T-helper 2 cell treated with Interferon-gamma antibody and Interleukin-4, amounts not matched to agents 5 μg/mL and 100 μg/mL, for 36 hours (primary cell): ENCODE measurements at places on chromosomes 6 and 20.

GRCh38 chr6:31079656-31080261 is 32.6 kb downstream of the C6orf15 start:
- no peaks in the 10 kb centered on the region for H3K36me3 ChIP-seq
- peaks cover 18% of the 10 kb centered on the region for H3K27me3 ChIP-seq
- peak; percentile 49 for DNase-seq
- H3K4me3 ChIP-seq, result peak overlapping the region; percentile 26
- H3K27ac ChIP-seq, result no peak overlapping the region

DNA sequence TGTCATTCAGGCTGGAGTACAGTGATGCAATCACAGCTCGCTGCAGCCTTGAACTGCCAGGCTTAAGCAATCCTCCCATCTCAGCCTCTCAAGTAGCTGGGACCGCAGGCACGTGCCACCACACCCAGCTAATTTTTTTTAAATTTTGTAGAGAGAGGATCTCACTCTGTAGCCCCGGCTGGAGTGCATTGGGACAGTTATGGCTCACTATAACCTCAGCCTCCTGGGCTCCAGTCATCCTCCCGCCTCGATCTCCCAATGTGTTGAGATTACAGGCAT is 86.5 kb downstream of the SERAC1 start:
- peaks cover 11% of the 10 kb centered on the region for H3K4me1 ChIP-seq
- peaks cover 59% of the 10 kb centered on the region for H3K36me3 ChIP-seq
- no peaks in the 10 kb centered on the region for H3K27me3 ChIP-seq
- no peak overlapping the region for H3K4me3 ChIP-seq

GRCh38 chr6:33909737-33910136 is 105.9 kb upstream of the MLN start:
- H3K4me3 ChIP-seq, result no peak overlapping the region
- no peak for DNase-seq
- no peaks in the 10 kb centered on the region for H3K27me3 ChIP-seq
- no peaks in the 10 kb centered on the region for H3K36me3 ChIP-seq

DNA sequence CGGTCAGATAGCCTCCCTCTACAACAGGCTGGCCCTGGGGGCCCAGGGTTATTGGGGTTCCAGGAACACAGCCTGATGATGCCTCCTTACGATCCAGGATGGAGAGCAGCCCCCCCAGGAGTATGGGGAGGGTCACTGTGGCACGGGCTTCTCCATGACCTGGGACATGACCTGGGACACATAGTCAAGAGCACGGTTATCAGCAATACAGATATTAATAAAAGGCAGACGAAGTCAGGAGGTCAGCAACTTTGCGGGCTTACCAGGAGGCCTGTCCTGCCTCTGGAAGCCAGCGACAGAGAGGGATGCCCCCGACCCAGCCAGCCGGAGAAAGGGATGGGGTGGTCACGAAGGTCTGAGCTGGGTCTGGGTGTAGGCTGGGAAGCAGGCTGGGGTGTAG is 795 bp downstream of the MMP24OS start:
- no peak for DNase-seq
- H3K4me1 ChIP-seq, result peaks cover 11% of the 10 kb centered on the region
- peak overlapping the region; percentile 99 for H3K27ac ChIP-seq
- peaks cover 34% of the 10 kb centered on the region for H3K36me3 ChIP-seq
- no peaks in the 10 kb centered on the region for H3K27me3 ChIP-seq

GRCh38 chr6:157841211-157841840 is 18.3 kb downstream of the SNX9 start:
- no peak overlapping the region for H3K4me3 ChIP-seq
- H3K27ac ChIP-seq, result no peak overlapping the region
- peaks cover 11% of the 10 kb centered on the region for H3K4me1 ChIP-seq
- peaks cover 36% of the 10 kb centered on the region for H3K27me3 ChIP-seq
- DNase-seq, result no peak

GRCh38 chr6:51213811-51214210 is 395.1 kb downstream of the TFAP2B start:
- no peaks in the 10 kb centered on the region for H3K36me3 ChIP-seq
- no peak overlapping the region for H3K4me3 ChIP-seq
- DNase-seq, result no peak
- H3K27ac ChIP-seq, result no peak overlapping the region

- no peaks in the 10 kb centered on the region for H3K27me3 ChIP-seq
- H3K4me3 ChIP-seq, result no peak overlapping the region
- H3K4me1 ChIP-seq, result no peaks in the 10 kb centered on the region
- no peak overlapping the region for H3K27ac ChIP-seq
These were observed 133.1 kb upstream of the PTPRT start for GRCh38 chr20:43322851-43323250.

GRCh38 chr6:75347898-75348610 is 63.5 kb upstream of the TMEM30A start:
- H3K4me3 ChIP-seq, result no peak overlapping the region
- no peak overlapping the region for H3K27ac ChIP-seq
- peaks cover 43% of the 10 kb centered on the region for H3K27me3 ChIP-seq
- H3K36me3 ChIP-seq, result no peaks in the 10 kb centered on the region
- DNase-seq, result no peak

GRCh38 chr6:125236536-125237327 is 65.0 kb downstream of the HDDC2 start:
- no peaks in the 10 kb centered on the region for H3K4me1 ChIP-seq
- DNase-seq, result no peak
- H3K27ac ChIP-seq, result no peak overlapping the region
- H3K36me3 ChIP-seq, result no peaks in the 10 kb centered on the region
- no peak overlapping the region for H3K4me3 ChIP-seq
- no peaks in the 10 kb centered on the region for H3K27me3 ChIP-seq

DNA sequence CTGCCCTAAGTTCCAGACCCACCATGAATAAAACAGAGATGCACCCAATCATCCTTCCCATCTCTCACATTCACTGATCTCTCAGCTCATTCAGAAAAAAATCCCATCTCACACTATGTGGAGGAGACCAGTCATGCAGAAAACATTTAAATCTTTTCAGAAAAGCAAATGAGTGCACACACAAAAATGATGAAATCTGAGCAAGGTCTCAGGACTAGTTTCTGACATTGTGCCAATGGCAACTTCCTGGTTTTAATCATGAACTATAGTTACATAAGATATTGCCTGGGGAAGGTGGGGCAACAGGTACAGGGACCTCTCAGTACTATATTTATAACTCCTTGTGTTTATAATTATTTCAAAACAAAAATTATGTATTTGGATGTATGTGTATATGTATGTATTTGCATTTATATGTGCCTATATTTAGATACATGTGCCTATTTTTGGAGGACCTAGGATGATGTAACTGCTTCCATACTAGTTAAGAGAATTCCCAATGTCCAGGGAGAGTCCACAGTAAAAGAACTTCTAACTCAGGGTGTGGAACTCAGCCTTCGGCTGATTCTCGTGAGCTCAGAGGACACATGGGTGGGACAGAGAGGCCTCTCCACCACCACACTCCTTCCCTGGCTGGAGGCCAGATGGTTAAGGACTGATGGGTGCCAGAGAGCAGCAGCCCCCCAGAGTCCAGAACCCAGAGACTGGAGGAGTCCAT is 71.7 kb upstream of the MAP3K4 start:
- peaks cover 7% of the 10 kb centered on the region for H3K27me3 ChIP-seq
- no peaks in the 10 kb centered on the region for H3K36me3 ChIP-seq
- no peak overlapping the region for H3K4me3 ChIP-seq

DNA sequence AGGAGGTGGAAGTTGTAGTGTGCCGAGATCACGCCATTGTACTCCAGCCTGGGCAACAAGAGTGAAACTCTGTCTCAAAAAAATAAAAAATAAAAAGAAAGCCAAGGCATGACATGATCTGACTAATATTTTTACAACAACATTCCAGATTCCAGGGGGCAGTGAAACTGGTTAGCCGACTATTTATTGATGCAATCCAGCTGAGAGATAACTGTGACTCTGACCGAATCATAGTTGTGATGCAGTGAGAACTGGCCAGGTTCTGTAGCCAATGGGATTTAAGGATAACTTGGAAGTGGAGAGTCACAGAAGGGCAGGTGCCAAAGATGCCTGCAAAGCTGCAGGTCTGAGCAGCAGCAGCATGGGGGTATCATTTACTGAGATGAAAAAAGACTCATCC is 82.9 kb upstream of the TSHZ2 start:
- no peak overlapping the region for H3K4me3 ChIP-seq
- no peaks in the 10 kb centered on the region for H3K36me3 ChIP-seq
- no peak for DNase-seq
- H3K27me3 ChIP-seq, result no peaks in the 10 kb centered on the region
- H3K27ac ChIP-seq, result no peak overlapping the region
- H3K4me1 ChIP-seq, result no peaks in the 10 kb centered on the region

- H3K4me3 ChIP-seq, result no peak overlapping the region
- no peak for DNase-seq
- no peaks in the 10 kb centered on the region for H3K27me3 ChIP-seq
- H3K36me3 ChIP-seq, result peaks cover 20% of the 10 kb centered on the region
- H3K4me1 ChIP-seq, result no peaks in the 10 kb centered on the region
- no peak overlapping the region for H3K27ac ChIP-seq
These were observed 104.3 kb downstream of the CHD6 start for GRCh38 chr20:41513829-41514228.

DNA sequence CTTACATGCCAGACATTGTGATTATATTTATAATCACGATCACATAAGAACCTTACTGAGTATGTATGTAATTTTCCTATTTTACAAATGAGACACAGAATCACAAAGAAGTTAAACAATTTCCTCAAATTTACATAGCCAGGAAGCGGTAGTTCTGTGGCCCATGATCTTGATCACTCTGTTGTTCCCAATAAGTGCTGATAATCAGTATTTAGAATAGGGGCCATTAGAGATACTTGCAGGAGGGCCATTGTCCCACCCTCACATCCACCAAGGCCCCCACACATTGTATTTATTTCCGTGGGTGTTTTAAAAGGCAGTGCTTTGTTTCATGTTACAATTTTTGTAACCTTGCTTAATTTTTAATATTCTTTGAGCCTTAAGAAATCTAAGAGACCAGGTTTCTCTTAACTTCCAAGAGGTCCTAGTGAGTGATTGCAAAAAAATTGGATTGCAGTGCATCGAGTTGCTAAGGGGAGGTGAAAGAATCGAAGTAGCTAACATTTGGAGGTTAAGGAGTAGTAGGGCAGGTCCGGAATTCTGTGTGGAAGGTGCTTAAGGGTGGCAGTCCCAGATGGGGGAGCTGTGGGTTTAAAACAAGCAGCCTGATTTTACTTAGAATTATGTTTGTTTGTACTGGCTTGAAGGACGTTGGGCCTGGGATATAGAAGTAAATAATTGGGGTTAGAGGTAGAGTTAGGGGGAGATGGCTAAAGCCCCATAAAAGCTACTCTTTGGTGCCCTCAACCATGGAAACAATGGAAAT is 339.4 kb downstream of the CDKAL1 start:
- H3K27me3 ChIP-seq, result no peaks in the 10 kb centered on the region
- no peak overlapping the region for H3K27ac ChIP-seq
- no peak overlapping the region for H3K4me3 ChIP-seq
- no peaks in the 10 kb centered on the region for H3K36me3 ChIP-seq

DNA sequence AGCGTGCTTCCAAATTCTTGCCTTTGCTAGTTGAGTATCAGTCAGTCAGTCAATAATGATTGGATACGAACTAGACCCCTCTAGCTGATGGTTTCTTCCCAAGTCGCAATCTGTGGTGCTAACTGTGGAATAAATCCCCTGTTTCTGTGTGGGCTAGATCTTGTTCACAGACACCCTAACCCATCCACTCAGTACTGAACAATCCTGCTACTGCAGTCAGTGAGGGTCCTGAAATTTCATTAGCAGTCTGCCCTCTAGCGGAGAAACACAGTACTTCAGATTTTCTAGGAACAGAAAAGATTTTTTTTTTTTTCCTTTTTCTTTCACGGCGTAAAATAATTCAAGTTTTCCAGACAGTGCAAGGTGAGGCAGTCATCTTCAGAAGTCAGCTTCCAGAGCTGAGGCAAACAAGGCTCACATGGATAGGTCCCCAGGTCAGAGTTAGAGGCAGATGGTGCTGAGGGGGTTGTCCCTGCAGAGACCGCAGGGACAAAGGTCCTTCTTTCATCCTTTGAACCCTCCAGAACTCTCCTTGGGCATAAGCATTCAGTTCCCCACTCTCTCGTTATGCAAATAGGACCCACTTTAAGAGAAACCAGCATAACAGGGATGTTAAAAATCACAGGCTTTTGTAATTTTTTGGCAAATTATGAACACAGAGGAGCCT is 119.6 kb downstream of the SCML4 start:
- peaks cover 4% of the 10 kb centered on the region for H3K27me3 ChIP-seq
- DNase-seq, result no peak
- peaks cover 8% of the 10 kb centered on the region for H3K36me3 ChIP-seq

DNA sequence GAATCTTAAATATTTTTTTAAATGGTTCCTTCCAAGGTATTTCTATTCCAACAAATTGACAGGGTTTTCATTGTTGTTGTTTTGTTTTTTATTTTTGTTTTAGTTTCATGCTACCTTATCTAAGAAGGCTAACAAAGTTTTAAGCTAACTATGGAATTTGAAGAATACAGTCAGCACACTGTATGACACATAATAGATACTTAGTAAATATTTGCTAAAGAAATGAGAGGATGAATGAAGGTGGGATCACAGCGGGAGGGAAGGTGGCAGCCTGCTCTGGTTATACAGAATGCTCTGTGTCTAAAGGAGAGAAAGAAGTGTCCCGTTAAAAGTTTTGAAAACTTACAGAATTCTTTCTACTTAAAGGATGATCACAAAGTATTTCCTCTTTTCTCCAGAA is 43.7 kb upstream of the DST start:
- no peak overlapping the region for H3K4me3 ChIP-seq
- no peak overlapping the region for H3K27ac ChIP-seq
- H3K27me3 ChIP-seq, result peaks cover 9% of the 10 kb centered on the region
- no peaks in the 10 kb centered on the region for H3K4me1 ChIP-seq
- H3K36me3 ChIP-seq, result no peaks in the 10 kb centered on the region

- no peak for DNase-seq
- H3K27ac ChIP-seq, result no peak overlapping the region
- H3K27me3 ChIP-seq, result peaks cover 6% of the 10 kb centered on the region
- no peaks in the 10 kb centered on the region for H3K4me1 ChIP-seq
These were observed 85.6 kb upstream of the BEND6 start for GRCh38 chr6:56869346-56869745.

- DNase-seq, result peak; percentile 65
- peak overlapping the region; percentile 70 for H3K4me3 ChIP-seq
- peaks cover 4% of the 10 kb centered on the region for H3K36me3 ChIP-seq
- peak overlapping the region; percentile 82 for H3K27ac ChIP-seq
- no peaks in the 10 kb centered on the region for H3K27me3 ChIP-seq
- peaks cover 43% of the 10 kb centered on the region for H3K4me1 ChIP-seq
These were observed 126.8 kb downstream of the IPCEF1 start for GRCh38 chr6:154229786-154230185.

DNA sequence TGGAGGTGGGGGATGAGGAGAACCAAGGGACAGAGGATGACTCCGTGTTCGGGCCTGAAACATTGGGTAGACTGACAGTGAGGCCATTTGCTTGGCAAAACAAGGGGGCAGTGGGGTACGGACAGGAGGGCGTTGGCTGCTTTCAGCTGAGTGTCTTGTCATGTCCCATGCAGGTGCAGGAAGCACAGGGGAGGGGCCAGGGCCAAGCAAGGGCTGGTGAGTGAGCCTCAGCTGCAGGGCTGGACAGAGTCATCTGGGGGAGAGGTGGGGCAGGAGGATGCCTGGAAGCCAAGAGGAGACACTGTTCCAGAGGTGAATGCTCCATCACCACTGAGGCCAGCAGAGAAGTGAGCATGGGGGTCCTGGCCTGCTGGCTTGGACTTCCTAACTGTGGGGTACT is 78.4 kb downstream of the ERMARD start:
- H3K4me3 ChIP-seq, result no peak overlapping the region
- H3K27me3 ChIP-seq, result peaks cover 21% of the 10 kb centered on the region
- DNase-seq, result no peak
- no peak overlapping the region for H3K27ac ChIP-seq
- no peaks in the 10 kb centered on the region for H3K36me3 ChIP-seq
